ENCODE measurements at places on chromosomes 16 and 17.

- DNase-seq: no peak
These were observed 1.8 kb downstream of the CCL22 start for GRCh38 chr16:57360321-57360935.

- peak; percentile 19 for DNase-seq
These were observed 83.1 kb downstream of the TNRC6C start for GRCh38 chr17:78041386-78042179.

GRCh38 chr16:50025537-50025931 lies 509 bp downstream of the CNEP1R1 start:
- DNase-seq: peak; percentile 48

DNA sequence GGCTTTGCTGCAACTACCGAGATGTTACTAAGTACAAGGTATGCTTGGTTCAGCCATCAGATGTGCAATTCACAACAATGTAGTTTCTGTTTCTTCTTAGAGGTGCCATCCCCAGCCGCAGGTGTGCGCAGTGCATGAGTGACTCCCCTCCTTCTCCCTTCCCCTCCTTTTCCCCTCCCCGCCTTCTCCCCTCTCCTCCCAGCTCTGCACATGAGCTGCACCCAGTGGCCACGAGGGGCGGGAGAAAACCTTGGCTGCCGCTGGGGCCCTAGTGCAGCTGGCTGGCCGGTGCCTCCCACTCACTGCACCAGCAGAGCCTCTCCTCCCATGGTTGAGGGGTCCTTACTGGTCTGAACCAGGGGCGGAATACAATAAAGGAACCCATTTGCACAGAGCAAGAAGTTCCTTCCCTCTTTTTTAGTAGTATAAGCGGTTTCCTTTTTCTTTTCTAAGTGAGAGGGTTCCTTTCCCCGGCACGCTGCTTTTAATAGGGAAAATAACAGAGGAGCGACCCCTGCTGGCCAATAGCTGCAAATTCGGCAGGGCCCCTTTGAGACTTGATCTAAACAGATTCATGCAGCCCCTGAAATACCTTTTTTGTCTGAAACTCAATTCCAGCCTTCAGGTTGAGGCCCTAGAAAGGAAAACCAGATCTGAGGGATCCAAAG lies 7.8 kb upstream of the CCL15 start:
- no peak for DNase-seq

DNA sequence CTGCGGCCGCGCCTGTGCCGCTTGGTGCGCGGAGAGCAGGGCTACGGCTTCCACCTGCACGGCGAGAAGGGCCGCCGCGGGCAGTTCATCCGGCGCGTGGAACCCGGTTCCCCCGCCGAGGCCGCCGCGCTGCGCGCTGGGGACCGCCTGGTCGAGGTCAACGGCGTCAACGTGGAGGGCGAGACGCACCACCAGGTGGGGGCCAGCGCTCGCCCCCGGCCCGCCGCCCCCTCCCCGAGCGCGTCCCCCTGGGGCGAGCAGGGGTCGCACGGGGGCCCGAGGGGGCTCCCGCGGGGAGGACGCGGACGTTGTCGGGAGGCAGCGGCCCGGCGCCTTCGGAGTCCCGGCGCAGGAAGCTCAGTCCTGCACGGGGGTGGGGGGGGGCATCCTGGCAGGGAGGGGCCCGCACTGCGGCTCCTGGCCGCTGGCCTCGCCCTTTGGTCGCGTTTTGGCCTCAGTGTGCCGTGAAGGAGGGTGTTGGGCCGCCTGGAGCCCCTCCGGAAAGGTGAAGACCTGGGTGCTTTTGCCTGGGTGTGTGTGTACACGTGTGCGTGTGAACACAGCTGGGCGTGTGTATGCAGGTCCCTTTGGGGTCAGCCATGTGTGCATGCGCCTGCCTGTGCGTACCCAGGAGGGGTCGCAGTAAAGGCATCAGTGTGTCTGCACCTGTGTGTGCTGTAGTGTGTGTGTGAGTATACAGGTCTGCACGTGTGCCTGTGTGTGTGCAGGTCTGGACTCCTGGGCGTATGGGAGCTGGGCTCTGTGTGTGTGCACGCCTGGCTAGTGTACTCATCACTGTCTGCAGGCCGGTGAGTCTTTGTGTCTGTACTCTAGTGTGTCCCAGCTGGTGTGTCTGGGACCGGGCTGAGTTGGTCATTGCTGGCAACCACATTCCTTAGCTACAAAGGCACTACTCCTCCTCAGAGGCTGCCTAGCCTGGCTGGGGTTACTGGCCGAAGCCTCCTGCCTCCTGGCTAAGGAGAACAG lies 615 bp downstream of the NHERF2 start:
- DNase-seq: no peak

DNA sequence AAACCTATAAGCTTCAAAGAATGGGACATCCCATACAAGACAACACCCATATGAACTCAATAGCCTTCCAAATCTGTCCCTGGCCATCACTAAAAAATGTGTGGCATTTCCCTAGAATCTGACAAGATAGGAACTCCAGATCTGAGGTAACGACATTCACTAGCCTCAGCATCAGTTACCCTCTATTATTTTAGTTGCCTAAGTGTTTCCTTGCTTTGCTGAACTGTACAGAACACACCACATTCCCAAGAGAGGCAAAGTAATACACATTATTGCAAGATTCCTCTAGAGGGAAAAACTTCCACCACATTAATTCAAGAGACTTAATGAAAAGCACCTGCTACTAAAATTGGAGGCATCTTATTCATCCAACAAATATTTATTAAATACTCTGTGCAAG lies 5.0 kb downstream of the LSM12 start:
- no peak for DNase-seq

GRCh38 chr16:3027983-3028715 lies 4.3 kb downstream of the THOC6 start:
- DNase-seq: peak; percentile 89

DNA sequence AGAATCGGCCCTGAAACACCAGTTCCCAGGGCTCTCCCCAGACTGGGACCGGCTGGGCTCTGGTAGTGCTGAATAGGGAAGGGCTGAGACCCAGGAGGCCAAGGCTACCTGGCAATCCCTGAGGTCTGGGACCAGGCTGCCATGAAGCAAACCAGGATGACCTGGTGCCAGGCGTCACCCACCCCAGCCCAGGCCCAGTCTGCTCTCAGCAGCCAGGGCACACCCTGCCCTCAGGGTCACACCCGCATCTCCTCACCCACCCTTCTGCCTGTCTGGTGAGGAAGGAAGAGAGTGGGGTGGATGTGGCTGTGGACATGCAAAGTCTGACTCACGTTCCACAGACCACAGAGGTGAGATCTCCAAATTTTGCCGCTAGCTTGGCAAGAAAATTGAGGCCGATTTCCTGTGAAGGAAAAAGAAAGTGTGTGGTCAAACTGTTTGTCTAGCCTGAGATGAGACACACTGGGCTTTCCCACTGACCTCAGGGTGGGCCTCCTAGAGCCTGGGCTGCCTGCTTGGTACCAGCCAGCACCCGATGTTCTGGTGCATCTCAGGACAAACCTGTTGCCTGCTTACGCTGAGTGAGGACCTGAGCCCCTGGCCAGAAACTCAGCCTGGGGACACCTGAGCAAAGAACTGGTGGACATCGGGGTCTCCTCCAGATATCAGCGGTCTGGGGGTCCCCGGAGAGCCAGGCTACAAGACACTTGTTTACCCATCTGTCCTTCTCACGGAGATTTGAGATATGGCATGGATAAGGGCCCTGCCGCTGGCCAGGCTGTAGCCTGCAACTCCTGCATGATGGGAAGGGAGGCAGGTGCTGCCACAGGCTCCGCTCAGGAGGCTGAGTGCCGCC lies 6.3 kb upstream of the RAB37 start:
- DNase-seq: no peak

DNA sequence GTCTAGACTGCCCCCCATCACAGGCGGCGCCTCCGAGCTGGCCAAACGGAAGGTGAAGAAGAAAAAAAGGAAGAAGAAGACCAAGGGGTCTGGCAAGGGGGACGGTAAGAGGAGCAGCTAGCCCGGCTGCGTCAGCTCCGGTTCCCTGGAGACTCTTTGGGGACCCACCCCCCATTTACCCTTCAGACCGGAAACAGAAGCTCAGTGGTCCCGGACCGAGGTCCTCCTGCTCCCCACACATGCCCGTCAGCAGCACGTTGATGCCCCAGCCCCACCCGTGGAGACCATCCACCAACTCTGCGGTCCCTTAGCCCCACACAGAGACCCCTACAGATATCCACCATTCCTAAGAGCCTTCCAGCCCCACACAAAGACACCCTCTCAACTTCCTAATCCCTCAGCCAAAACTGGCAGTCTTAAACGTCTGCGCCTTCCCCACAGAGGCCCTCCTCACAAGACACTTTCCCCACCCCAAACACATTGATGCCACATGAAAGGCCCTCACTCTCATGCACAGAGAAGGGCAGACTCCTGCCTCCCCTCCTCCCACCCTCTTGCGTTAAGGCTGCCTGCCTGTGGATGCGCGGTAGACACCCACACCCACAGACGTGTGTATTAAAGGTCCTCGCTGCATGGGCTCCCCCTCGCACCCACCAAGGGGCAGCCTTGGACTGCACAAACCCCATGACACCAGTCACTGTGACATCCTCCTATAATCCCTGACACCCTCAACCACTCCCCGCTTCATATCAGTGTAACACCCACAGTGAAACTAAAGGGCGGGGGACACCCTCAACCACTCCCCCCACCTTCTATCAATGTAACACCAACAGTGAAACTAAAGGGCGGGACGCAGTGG lies 58.2 kb upstream of the RPH3AL start:
- peak; percentile 53 for DNase-seq

DNA sequence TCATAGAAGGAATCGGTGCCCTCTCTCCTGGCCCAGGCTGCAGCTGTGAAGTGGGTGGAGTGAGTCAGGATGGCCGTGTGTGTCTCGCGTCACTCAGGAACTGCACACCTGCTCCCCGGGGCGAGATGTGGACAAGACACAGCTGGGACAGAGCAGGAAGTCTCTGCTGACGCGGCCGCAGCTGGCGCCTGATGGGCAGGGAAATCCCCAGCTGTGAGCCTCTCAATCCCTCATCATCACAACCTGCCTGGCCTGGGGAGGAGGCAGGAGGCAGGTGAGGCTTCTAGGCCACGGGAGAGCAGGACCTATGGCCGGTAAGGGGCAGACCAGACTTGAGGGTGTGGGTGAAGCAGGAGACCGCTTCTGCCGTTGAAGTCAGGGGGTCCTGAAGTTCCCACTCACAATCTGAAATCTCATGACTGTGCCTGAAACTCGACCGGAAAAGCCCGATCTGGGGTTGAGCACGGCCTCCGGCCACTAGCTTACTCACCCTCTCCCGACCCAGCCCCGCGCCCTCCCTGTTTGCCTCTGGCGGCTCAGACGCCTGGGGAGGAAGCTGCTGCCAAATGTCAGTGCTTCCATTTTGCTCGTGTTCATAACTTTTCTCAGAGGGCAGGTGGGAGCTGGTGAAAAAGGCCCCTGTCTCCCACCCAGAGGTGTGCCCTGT lies 1.1 kb upstream of the TRPV3 start:
- DNase-seq: peak; percentile 68

- DNase-seq: no peak
These were observed 358.7 kb downstream of the HS3ST4 start for GRCh38 chr16:26050472-26050871.

- DNase-seq: no peak
These were observed 352.9 kb downstream of the SNX29 start for GRCh38 chr16:12329246-12329995.

- peak; percentile 91 for DNase-seq
These were observed 765 bp downstream of the MYO18A start for GRCh38 chr17:29179232-29180033.

DNA sequence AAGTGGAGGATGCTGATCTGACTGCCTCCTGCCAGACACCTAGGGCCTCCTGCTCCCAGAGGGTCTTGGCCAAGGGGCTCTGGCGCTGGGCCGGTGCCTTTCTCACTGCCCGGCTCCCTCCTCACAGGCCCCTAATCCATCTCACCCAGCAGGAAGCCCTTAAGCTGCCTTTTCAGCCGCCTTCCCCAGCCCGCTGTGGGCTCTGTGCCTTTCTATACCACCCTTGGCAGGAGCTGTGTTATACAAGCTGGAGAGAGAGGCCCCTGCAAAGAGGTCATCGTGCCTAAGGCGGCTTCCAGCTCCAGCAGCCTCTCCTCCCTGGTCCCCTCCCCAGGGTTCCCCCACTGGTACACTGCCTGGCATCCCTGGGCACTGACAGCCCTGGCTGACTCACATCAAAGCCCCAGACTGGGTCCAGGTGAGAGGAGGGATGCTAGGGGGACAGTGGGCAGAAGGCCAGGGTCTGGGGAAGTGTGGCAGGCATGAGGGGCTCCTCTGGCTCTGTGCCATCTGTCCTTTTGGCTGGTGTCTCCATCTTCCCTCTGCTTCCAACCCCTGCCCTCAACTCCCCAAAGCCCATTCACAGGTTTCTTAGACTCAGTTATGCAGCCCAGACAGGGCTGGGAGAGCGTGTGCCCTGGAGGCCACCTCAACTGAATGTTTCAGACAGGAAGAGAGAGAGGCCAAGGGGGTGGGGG lies 15.3 kb upstream of the FZD2 start:
- DNase-seq: no peak

DNA sequence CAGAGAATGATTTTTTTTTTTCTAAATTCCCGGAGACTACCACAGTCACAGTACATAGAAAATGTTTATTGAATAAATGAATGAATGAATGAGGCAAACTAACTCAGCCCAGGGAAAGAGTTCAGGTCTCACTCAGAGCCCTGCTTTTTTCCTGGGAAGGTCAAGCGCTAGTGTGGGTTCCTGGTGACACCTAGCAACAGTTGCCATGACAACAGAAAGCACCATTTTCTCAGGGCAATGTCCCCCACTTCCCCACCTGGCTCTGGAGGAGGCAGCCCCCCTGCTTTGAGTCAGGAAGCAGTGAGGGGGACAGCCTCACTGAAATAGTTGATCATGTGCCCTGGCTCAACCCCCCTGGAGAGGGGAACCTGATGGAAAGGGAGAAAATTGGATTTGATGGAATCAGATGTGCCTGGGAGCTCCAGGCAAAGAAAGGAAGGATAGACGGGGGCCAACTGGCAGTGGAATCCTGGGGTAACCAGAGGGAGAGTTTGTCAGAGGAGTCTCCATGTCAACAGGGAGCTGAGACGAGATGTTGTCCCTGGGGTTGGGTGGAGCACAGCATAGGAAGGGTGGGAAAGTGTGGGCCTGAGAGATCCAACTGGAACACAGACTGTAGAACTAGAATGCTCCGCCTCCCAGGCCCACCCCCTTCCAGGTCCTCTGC lies 242.2 kb upstream of the CCL2 start:
- no peak for DNase-seq

GRCh38 chr16:68884861-68885720 lies 41.8 kb downstream of the TANGO6 start:
- no peak for DNase-seq

DNA sequence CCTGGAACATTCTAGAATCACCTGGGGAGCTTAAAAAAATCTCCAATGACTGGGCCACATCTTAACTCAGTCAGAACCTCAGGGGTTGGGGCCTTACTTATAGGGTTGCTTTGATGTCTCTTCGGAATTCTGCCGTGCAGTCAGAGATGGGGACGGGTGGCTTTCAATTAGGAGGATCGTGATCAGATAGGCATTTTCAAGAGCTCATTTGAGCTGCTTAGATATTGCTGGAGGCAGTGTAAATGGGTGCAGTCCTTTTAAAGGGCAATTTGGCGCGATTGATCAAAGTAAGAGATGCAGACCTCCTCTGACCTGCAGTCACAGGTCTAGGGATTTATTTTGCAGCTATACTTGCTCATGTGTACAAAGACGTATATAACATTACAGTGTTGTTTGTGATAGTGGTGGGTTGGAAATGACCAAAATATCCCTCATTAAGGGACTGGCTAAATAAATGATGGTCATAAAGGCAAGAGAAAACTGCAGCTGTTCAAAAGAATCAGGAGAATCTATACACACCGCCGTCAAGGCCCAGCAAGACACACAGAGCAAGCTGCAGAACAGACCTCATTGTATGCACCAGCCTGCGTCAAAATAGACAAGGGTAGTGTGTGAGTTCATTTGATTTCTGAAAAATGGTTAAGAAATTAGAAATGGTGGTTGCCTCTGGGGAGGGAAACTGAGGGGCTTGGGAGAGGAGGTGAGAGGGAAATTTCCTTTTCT lies 6.3 kb upstream of the KCNG4 start:
- no peak for DNase-seq
